ENCODE measurements at places on chromosomes 6 and 20. TPM values are rescaled to one million over a fixed set of nuclear protein-coding genes. Genes with fewer than 3 reads are reported as not detected.

GRCh38 chr20:41032271-41032670, 3.6 kb downstream of the TOP1 start:
- no peak for DNase-seq

DNA sequence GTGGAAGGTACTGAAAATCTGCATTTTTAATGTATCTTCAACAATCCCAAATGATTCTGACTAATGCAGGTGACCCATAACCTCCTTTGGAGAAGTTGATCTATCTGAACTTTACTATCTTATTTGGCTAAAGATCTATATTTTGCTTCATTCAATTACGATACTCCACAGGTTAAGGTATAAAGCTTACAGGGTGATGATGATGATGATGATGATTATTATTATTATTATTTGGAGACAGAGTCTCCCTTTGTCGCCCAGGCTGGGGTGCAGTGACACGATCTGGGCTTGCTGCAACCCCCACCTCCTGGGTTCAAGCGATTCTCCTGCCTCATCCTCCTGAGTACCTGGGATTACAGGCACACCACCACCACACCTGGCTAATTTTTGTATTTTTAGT, 13.1 kb downstream of the TOP1 start:
- no peak for DNase-seq

DNA sequence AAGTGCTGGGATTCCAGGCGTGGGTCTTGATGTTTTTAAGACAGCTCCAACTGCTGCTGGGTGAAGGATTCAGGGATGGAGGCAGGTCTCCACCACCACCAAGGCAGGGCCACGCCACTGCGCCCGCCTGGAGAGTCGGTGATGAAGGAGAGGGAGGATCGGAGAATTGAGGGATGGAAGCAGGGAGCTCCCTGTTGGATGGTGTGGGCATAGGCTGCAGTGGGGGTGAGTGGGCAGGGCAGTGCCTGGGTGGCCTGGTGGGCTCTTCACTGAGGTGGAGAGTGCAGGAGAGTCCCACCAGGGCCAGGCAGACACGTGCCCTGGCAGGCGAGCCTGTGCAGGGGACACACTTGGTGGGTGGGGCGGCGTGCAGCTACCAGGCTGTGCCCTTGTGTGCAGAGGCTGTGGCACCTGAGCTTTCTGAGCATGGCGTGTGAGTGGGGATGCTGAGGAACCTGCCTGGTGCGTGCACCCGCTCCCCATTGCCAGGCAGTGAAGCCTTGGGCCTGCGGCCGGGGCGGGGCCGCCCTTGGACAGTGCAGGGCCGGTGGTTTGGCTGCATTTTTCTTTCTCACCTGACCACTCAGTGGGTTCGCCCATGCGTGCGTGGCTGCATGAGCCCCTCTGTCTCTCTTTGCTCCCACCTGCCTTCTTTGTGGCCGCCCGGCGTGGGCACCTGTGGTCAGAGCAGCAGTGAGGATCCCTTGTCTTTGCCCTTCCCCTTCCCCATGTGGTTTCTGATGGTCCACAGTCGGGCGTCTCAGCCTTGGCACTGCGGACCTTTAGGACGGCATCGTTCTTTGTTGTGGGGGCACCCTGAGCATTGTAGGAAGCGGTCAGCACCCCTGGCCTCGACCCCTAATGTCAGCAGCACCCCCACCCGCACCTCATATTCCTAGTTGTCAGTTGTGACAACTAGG, 11.3 kb downstream of the RBM38 start:
- DNase-seq, result no peak

Gene HAO1
- not detected for total RNA-seq

DNA sequence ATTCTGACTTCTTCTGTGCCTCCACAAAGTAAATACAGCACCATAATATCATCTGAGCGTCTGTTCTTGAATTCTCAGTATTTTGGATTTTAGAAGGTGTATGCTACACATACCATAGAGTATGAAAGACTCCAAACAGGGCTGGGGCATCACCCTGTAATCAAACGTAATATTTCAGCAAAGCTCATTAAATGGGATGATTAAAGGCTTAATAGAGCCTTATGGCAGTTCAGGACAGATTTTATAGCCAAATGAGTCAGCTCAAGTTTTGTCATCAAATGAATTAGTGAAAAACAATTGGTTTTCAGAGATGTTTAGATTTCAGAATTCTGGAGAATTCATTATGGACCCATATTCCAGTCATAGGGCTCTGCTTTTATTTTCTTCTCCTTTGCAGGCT, 68.9 kb downstream of the TULP4 start:
- DNase-seq, result no peak

- no peak for DNase-seq
These were observed 29.6 kb upstream of the TMEM244 start for GRCh38 chr6:129890701-129891100.

GRCh38 chr6:113758826-113759574, 98.1 kb upstream of the MARCKS start:
- no peak for DNase-seq

Gene MACROD2
- total RNA-seq, result 6.6 TPM

Gene SNX21
- total RNA-seq, result 15.8 TPM

Gene SYCP2
- 1.2 TPM for total RNA-seq

Gene COL19A1
- 1.1 TPM for total RNA-seq

Gene RGS17
- 0.61 TPM for total RNA-seq

- DNase-seq, result no peak
These were observed 572.9 kb upstream of the NOX3 start for GRCh38 chr6:156028335-156029131.

Gene C6orf58
- not detected for total RNA-seq

GRCh38 chr6:21753241-21754108, 159.9 kb downstream of the SOX4 start:
- no peak for DNase-seq

GRCh38 chr6:164085091-164086075, 670.9 kb downstream of the QKI start:
- DNase-seq, result no peak

Gene ADIG
- not detected for total RNA-seq

DNA sequence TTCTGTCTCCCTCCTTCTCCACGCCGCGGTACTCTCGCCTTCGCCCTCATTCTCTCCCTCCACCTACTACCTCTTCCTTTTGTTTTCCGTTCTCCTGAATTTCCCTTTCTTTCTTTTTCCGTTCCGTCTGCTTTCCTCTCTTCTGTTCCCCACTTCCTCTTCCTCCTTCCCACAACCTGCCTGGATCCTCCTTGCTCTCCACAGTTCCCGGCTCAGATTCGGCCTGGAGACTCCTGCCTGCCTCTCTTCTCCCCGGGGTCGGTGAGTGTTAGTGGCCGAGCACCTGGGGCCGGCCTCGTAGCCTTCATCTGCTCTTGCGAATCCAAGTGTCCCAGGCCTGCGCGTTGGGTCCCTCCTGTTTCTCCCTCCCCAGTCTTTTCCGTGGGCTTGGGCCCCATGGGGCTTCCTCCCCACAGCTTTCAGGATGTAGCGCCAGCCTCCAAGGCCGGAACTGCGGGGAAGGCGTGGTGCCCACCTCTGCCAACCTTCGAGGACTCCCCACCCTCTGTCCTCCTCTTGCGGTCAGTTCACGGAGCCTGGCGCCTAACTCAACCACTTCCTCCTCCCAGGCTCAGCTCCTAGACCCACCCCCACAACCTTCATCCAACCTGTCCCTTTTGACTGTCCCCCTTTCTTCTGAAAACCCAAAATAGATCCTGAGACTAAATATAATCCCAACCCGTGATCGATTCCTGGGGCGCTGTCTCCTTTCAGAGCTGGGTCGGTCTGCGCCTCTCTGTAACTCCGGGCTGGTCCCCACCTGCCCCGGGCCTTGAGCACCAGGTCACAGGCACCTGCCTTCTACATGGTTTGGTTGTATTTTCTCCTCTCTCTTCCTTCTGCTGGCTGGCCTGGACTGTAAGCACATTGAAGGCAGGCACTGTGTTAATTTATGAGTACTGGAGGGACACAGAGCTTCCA, 6.8 kb downstream of the NRN1 start:
- DNase-seq, result no peak

DNA sequence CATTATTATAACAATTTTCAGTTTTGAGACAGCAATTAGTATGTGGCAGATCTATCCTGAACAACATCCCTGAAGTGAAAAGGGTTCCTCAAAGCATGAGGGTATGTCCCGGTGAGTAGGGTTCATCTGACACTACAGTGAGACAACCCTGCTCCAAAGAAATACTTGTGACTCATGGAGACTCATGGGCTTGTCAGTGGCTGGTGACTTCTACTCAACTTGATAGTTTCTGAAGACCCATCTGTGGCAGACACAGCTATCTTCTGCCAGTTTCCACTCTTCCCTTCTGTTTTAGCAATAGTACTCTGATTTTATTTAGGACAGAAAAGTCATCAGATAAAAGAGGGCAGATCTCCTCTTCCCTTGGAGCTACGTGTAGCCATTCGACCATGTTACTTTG, 41.4 kb downstream of the MAP3K7 start:
- DNase-seq, result no peak

- no peak for DNase-seq
These were observed 255.4 kb downstream of the TBX18 start for GRCh38 chr6:84508981-84509380.

- DNase-seq, result no peak
These were observed 52.7 kb downstream of the TGM2 start for GRCh38 chr20:38112261-38112929.

Data from left colon (tissue), 2 donors.